ENCODE measurements at places on chromosomes 6 and 20. TPM values are rescaled to one million over a fixed set of nuclear protein-coding genes. Genes with fewer than 3 reads are reported as not detected.

The FUT9 gene
- polyA plus RNA-seq = not detected

The ZSCAN26 gene
- 19.5 TPM for polyA plus RNA-seq

The BMP6 gene
- polyA plus RNA-seq = 0.06 TPM

The VGLL2 gene
- polyA plus RNA-seq = not detected

The PI16 gene
- polyA plus RNA-seq = 0.09 TPM

The HLA-DMB gene
- not detected for polyA plus RNA-seq

The CRISP2 gene
- polyA plus RNA-seq = not detected

The ACAT2 gene
- polyA plus RNA-seq = 16.0 TPM

The FAXC gene
- 3.8 TPM for polyA plus RNA-seq

DNA sequence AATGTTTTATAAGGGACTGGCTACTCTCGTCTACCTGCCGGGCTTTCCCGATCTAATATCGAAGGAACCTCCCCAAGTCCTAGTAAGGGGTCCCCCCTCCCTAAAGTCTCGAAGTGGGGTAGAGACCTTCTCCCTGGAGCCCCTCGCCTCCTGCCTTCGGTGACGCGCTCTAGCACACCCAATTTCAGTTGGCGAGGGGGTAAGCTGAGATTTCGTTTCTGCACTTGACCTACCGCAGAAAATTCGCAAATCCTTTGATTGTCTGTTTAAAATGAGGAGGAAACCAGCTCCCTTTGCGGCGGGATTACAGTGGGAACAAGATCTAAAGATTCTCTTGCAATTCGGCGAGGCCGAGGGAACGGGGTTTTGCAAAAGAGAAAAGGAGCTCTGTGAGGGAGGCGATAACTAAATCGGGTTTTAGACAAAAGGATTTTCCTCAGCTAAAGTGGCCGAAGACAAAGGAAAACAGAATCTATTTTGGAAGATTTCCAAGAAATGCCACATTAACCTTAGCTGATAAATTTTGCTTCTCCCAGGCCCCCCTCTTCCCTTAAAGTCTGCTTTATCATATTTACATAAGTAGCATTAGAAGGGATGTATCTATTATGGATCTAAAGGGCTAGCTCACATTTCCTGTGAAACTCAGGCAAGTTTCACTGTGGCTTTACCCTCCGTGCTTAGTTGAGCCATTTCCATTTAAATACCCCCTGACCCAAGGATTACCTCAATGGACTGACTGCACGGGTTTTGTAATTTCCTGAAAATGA, 8.4 kb downstream of the SIM1 start:
- DNase-seq = no peak

DNA sequence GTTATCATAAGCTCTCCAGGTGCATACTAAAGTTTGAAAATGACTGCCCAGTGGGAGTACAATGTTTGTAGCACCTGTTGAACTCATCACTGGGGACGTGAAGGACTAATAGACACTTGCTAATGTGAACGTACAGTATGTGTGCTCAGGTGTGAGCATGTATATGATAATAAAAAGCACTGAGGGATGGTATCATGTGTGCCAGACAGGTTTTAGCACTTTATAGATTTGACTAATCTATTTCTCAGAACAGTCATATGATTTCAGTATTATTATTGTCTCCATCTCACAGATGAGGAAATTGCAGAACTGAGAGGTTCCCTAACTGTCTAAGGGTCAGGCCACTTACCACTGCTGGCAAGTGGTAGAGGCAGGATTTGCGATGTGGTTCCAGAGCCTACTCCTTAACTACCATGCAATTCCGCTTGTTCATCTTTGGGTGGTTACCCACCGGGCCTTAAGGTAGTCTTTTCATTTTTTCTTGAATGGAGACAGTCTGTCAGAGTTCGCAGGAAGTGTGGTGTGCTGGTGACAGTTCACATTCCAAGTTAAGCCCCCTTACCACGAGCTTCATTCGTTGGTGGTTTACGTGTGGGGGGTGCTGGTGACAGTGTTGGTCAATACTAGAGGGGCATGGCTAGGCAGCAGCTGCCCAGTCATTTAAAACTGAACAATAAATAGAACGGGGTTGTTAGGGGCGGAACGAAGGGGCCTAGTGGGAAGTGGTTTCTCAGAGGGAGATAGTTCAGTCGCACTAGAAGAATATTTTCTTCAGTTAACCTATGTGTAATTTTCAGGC, 46.8 kb downstream of the RREB1 start:
- DNase-seq = no peak

DNA sequence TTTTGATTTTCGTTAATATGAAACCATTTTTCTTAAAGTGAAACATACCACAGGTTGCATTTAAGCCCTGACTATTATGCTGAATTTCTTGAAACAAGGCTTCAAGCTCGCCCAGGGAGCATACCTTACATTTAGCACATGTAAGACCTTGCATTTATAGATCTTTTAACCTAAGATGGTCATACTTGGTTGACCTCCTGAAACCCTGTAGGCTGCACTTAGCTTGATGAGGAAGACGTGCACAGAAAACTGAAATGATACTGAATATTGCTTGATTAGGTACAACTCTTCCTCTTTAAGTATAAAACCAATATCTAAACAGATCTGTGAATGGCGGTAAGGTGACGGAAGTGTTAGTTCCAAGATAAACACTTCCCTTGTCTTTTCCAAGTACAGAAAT, 82.2 kb downstream of the CTNNBL1 start:
- no peak for DNase-seq

DNA sequence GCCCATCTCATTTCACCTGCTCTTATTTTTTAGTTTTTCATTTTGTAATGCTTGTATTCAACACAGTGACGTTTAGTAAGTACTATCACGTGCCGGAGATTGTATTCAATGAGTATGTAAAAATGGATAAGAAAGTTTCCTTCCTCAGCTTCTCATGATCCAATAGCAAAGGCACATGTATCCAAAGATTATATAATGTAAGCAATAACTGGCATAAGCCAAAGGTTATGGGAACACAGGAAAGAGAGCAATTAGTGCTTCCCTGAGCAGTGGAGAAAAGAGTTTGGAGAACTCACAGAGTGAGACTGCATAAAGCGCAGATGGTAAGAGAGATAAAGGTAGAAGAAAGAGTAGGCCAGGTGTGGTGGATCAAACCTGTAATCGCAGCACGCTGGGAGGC, 21.8 kb upstream of the LTV1 start:
- DNase-seq = no peak

DNA sequence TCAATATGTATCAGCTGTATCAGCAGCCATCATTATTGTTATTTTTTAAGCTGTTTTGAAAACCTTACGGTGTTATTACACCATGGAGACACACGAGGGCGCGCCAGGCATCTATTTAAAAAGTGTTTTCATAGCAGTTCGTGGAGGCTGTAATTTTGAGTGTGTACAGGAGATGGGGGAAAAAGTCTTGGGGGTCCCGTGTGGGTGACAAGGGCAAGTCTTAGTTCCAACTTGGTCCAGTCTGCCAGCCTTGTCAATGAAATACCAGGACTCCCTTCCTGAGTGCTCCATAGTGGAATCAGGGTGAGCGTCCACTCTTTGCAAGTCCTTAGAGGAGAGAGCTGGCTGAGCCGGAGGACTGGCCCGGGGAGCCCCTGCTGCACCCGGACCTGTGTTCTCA, 43.3 kb downstream of the SLC2A10 start:
- no peak for DNase-seq

- DNase-seq = no peak
Observed at GRCh38 chr20:3927486-3928291, 38.5 kb downstream of the PANK2 start.

DNA sequence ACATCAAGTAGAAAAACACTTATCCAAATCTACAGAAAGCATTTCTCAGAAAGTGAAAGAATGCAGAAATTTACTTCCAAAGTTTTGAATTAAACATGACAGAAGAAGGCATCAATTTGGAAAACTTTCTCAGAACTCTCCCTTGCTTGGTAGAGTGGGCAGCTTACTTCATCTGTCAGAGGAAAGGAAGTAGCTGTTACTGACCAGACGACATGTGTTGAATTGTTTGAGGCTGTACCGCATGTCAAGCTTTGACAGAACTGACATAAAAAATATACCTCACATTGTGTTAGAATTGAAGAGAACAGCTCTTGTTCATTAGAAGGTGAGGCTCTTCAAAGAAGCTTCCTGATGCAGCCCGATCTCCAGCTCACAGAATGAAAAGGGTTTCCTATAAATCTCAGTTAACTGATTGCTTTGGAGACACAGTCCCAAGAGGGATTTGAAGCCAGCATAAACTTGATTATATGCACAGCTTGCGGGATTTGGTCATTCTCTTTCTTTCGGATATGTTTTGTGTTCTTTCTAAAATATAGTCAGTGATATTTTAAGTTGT, 190.7 kb downstream of the PLCB1 start:
- no peak for DNase-seq

DNA sequence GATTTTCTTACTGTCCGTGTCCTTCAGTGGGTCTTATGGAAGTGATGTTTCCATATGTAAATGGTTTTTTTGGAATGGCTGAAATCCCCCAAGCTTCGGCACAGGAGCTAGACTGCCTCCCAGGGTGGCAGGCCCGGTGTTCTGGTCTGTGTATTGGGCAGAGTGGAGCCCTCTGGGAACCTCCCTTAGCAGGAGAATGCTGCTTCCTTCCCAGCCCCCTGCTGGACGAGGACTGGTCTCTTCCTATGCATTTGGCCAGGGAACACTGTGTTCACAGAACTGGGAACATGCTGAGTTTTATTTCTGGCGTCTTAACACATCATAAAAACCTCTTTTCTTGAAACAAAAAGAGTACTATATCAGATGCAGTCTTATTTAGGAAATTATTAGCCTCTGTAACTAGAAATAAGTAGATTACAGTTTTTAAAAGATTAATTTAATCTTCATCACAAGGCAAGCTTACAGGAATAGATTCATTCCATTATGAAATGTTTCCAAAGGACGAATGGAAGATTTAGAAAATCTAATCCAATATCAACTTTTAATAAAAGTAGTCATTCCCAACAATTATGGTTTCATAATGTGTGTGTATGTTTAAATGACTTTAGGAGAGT, 56.6 kb downstream of the SYTL3 start:
- DNase-seq = no peak

DNA sequence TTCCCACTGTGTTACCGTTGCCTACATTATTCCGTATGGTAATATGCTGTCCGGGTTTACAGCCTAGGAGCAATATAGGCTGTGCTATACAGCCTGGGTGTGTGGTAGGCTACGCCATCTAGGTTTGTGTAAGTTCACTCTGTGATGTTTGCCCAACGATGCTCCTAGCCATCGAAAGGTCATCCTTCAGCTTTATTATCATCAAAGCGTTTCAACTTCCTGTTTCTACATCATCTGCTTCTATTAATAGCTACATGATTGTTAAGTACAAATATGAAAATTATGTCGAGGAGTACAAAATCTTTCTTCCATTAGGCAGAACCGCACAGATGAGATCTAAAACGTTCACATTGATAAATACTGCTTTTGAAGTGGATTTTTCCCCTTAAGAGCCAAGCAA, 69.9 kb downstream of the PPP1R14C start:
- no peak for DNase-seq

DNA sequence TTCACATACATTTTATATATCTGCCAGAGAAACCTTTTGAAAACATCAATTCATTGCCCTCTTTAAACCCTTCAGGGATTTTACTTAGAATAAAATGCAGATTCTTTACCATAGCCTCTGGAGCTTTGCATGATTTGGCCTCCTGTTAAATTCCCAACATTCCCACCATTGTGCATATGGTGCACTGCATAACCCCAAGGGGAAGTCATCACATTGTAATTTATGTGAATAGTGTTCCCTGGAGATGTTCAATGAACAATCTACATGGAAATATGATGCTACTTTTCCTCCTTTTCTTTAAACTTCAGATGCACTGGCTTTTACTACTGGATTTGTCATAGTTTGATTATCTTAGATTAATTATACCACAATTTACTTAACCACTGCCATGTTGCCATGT, 94.7 kb downstream of the PHF3 start:
- no peak for DNase-seq

DNA sequence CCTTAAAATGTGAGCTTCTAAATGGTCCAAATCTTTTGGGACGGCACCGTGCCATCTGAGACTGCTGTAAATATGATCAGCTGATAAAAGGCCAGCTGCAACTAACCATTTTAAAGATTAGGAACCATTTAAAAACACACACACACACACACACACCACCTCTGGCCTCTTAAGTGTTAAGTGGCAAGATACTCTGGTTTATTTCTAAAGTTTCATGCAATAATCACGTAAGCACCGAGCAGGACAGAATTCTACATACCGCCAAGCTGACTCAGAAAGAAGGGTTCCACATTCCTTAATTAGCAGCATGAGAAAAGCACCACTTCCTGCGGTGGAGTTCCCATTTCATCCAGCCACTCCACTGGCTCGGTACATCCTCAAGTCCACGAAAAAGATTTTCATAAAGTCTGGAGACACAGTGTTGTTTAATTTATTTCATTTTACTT, 17.8 kb upstream of the ZNF217 start:
- DNase-seq = peak; percentile 98

- DNase-seq = no peak
Observed at GRCh38 chr6:15363523-15364400, 117.9 kb downstream of the JARID2 start.

GRCh38 chr20:1320016-1320415, 8.9 kb downstream of the SDCBP2 start:
- no peak for DNase-seq

DNA sequence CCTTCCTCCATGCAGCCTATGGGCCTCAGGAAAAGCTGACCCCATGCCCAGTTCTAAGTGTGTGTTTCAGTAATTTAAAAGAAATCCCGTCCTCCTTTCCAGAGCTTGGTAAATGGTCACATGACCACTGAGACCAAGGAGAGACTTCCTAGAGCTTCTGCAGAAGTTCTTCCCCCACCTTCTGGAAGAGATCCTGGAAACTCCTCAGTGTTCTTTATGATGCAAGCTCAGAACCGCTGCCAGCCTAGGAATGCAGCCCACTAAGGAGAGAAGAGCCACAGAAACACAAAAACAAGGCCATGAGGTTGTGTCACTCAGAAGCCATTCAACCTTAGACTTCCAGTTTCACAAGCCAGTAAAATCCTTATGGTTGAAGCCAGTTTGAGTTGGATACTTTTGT, 348.4 kb downstream of the TPBG start:
- DNase-seq = peak; percentile 29

- DNase-seq = no peak
Observed at GRCh38 chr6:87444362-87444761, 28.4 kb upstream of the SLC35A1 start.

GRCh38 chr6:75115481-75115880, 90.4 kb downstream of the COL12A1 start:
- no peak for DNase-seq

DNA sequence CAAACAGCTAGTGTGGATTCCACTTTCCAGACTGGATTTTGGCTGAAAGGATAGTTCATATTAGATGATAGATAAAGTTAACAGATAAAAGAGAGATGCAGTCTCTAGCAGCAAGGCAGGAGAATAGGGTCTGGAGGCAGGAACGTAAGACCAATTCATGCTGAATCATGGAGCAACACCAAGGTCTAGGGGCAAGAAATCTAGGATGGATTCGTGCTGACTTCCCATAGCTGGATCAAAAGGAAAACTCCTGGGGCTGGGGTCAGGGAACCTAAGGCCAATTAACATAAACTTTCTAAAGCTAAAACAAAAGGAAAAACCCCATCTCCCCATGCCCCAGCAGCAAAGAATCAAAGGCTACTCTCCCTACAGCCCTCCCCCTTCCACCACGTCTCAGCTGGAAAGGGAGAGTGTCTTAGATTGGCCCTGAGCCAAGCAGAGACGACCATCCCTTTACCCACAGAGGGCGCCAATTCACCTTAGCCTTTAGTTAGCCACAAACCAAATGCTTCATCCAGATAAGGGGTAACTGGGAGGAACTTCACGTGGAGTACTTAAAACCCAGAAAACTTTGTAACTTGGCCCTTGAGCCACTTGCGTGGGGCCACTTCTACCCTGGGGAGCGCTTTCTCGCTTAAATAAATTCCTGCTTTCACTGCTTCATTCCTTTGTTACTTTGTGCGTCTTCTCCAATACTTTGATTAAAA, 7.6 kb downstream of the TREM1 start:
- no peak for DNase-seq

Measured in BJ (cell line).